ENCODE measurements at places on chromosomes 1 and 21.

DNA sequence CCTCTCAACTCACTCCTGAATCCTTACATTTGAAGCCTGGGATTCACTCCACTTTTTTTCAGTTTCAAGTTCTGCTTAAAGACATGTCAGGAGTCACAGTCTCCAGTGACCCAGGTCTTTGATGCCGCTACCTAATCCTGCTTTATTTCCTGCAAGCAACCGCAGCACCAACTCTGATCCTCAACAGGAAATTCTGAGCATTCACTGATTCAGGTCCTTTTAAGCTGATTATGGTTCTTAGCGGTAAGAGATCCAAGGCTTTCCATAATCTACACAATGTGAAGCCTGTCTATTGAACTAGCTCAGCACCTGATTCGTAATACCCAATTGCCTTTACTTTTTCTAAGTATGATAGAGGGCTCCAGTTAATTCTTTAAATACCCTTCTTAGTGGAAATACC, 43.7 kb upstream of the PIGC start:
- DNase-seq = no peak

DNA sequence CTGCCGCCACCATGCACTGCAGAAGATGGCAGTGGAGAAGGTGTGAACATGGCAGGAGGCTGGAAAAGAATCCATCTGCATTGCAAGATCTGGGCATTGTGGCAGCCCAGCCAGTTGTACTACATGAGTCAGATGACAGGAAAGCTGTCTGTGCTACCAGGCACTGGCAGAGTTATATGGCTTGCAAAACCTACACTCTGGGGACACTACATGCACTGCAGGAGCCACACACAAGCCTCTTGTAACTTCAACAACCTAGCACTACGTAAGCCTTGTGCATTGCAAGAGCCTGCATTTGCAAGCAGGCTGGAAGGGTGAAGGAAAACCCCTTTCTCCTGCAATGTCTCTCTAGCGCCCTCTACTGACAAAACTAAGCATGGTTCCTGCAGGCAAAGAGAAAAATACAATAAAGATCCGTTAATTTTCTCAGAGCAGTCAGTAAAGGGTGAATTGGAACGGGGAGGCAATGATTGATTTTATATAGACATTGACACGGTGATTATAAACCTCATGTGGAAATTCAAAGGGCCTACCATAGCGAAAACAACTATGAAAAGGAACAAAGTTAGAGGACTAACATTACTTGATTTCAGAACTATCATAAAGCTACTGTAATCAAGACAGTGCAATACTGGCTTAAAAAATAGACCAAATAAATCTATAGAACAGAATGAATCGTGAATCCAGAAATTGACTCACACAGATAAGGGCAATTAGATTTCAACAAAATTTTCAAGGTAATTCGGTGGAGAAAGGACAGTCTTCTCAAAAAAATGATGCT, 26.2 kb upstream of the DYNLT5 start:
- DNase-seq = no peak

GRCh38 chr21:26136671-26137070, 33.9 kb downstream of the APP start:
- no peak for DNase-seq

DNA sequence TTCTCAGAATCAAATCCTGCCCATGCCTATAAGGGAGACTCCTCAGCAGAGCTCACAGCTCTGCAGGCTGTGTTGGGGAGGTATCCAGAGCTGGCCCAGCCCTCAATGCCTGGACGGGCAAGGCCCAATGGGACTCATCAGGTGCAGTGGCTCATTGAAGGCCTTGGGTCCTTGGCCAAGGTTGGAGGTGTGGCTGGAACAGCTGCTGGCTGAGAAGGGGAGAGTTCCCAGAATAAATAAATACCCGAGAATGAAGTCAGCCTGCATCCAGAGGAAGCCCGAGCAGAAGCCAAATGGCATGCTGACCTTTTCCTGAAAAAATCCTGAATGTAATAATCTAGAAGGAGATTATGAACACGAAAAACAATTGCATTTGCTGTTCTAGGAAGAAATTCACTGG, 25.2 kb upstream of the IKBKE start:
- no peak for DNase-seq

- no peak for DNase-seq
These were observed 215.9 kb downstream of the NEGR1 start for GRCh38 chr1:72066431-72066830.

Measured in activated naive CD4-positive, alpha-beta T cell (primary cell).